Activated naive CD8-positive, alpha-beta T cell treated with anti-CD3 and anti-CD28 coated beads, Interleukin-2, amount 10 ng/mL, durations not matched to agents 7 days and 5 days (primary cell): ENCODE measurements at places on chromosomes 3 and 15.

DNA sequence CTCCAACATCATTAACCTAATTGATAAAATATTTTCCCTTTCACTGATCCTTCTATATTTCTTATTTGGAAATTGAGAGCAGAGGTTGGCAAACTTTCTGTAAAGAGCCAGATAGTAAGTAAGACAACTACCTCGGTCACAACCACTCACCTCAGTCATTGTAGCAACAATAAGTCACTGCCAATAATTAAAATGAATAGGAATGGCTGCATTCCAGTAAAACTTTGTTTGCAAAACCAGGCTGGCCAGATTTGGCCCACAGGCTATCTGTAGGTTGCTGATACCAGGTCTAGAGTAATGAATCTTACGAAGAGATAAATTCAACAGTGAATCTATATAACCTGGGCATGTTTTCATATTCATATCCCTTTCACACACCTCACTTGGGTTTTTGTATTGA, 316.2 kb upstream of the TBC1D5 start:
- DNase-seq = no peak

DNA sequence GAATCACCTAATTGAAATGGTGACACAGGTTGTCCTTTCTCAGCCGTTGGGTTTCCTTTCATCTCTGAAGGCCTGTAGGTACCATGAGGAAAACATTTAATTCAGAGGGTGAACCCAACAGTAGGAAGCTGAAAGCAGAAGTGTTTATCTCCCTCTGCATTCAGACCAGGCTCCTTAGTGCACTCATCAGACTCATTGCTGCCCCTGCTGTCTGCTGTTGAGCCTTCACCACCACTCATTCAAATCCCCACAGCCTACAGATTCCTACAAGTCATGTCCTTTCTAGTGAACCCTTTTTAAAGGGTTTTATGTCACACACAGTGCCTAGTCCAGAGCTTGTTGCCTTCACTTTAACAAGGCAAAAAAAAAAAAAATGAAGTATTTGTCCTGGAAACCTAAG, 13.4 kb downstream of the WDR48 start:
- no peak for DNase-seq

DNA sequence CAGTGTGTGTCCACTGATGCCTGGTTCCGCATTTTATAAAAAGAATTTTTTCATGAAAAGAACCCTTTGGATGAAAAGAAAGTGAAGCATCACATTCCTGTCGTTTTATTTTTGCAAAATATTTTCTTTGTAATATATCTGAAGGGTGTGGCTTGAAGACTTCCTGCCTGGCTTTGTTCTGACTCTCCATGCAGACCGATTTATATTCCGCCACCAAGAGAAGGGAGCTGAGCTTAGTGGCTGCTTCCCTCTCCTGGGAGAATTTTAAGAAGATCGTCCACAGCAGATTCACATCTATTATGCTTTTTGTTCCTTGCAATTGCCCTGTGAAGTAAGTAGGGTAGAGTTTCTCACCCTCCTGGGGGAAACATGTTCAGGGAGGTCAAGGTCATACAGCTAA, 45.2 kb upstream of the UMPS start:
- DNase-seq = no peak

- no peak for DNase-seq
Observed at GRCh38 chr3:16784973-16785372, 99.8 kb upstream of the PLCL2 start.

DNA sequence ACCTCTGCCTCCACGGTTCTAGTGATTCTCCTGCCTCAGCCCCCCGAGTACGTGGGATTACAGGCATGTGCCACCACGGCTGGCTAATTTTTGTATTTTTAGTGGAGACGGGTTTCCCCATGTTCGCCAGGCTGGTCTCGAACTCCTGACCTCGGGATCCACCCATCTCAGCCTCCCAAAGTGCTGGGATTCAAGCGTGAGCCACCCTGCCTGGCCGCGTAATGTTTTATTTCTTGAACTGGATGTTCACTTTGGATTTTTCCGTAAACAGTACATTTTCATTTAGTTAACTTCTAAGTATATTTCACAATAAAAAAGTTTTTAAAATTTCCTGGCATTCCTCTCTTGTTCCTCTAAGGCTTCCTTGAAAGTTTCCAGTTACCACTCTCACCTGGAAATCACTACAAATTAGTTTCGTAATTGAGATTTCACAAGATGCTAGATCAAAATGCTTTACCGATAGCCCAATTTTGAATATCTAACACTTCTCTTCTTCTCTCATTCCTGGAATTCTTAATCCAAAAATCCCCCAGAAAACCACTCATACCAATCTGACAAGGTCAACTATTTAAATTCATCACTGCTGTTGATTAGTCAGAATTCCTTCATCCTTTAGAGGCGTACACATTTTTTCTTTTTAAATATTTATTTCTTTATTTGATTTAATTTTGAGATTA, 44.7 kb upstream of the INO80 start:
- no peak for DNase-seq

DNA sequence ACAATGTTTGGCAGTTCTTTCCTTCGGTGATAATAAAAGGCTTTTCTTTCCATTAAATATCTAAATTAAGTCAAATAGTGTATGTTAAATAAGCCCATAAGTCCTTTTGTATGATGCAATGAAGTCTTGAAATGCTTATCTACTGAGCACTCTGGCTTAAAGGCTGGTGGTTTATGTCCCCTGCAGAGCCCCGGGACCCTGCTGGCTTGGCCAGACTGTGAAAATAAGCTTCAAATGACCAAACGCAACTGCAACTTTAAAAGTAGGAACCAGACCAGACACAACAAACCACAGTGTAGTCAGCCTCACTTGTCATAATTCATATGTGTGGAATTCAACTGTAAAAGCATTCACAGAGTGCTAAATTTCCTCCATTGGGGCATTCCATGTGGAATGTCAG, 72.5 kb downstream of the FOXP1 start:
- DNase-seq = no peak

GRCh38 chr15:92069308-92070250, 216.1 kb downstream of the SLCO3A1 start:
- no peak for DNase-seq
